ENCODE measurements at places on chromosomes 3 and 15. TPM values are rescaled to one million over a fixed set of nuclear protein-coding genes. Genes with fewer than 3 reads are reported as not detected.

TSC22D2 gene
- 51.6 TPM for total RNA-seq

KBTBD13 gene
- not detected for total RNA-seq

UBA7 gene
- total RNA-seq = 198 TPM

FANCD2OS gene
- not detected for total RNA-seq

RTF1 gene
- total RNA-seq = 42.0 TPM

Measured in T-helper 17 cell (primary cell).